ENCODE measurements at places on chromosomes 6 and 20.

DNA sequence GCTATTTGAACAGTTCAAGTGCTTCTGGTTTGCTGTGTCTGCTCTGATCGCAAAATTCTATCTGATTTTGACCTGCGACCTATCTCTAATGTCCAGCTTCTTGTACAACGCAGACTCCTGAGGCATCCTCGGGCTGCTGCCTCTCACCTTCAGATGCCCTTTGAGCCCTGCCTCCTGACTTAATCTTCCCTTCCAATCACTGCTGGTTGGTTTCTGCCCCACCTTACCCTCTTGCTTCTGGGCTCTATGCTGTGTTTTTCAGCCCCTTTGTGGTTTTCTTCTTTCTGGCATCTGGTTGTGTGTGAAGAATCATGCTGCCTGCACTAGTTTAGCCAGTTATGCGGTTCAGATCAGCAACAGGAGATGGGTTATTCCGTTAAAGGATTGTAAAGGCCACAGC lies 131.2 kb upstream of the THEMIS start:
- DNase-seq: no peak

DNA sequence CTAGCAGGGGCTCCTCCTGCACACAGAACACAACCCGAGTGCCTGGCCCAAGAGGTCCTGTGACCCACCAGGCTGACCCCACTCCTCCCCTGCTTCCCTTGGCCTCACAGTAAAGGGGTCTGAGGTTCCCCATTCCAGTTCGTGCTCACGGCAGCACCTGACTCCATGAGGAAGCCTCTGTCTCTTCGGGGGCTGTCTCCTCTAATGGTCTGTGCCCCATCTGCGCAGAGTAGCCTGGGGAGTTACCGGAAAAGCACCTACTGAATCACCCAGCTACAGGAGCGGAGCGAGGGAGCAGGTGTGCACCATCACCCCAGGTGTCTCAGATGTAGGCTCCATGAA lies 93.2 kb downstream of the ASXL1 start:
- no peak for DNase-seq

DNA sequence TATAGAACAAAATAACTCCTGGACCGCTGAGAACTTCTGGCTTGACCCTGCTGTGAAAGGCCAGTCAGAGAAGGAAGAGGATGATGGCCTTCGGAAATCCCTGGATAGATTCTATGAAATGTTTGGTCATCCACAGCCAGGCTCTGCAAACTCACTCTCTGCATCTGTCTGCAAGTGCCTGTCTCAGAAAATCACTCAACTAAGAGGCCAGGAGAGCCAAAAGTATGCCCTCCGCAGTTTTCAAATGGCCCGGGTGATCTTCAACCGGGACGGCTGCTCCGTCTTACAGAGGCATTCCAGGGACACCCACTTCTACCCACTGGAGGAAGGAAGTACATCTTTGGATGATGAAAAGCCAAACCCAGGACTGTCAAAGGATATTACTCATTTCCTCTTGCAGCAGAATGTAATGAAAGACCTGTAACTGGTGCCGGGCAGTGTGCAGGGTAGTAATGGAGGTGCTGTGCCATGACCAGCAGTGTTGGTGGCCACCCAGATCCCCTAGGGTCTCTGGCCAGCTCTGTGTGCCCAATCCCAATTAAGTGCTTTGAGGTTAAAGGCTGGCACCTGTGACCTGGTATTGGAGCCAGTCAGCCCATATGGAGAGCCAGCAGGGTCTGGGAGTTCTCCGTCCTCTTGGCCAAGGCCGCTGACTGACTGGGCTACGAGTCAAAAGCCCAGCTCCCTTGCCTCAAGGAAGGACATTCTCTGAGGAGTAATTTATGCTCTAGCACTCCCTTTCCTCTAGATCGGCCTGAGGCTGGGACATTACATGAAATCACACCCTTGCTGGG lies 87.1 kb downstream of the TRMT6 start:
- no peak for DNase-seq

DNA sequence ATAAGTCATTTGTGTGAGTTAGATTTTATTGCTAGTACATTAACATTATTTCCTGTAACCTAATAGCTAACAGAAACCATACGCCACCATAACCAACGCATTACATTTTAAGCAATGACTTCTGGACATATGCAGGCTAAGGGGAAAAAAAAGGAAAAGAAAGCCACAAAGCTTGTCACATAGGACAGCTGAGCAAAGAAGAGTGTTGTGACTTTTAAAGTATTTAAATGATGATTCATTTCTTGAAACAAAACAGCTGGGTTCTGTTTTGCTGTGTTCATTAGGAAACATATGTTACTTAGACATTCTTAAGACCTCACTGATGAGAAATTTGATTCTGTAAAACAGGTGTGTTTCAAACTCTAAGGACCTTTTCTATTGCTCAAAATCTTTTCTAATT lies 171.4 kb downstream of the COL9A1 start:
- no peak for DNase-seq

DNA sequence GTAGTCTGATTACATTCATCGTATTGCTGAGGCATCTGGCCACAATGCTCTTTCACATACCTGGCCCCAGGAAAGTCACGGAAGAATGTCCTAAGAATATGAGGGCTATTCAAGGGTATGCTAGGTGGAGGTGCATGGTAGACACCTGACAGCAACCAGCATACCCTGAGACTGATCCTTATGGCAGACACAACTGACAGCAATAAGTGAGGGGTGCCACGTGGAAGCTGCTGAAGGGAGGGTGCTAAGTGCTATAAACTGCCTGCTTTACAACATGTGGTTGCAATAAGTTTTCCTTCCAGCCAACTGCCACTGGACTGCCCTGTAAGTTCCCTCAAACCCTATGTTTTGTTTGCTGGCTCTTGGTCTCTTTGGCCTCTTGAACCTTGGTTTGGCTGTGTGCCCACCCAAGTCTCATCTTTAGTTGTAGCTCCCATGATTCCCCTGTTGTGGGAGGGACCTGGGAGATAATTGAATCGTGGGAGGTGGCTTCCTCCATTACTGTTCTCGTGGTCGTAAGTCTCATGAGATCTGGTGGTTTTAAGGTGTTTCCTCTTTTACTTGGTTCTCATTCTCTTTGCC lies 201.3 kb upstream of the MOCS1 start:
- DNase-seq: no peak

- no peak for DNase-seq
Measured at GRCh38 chr6:11931296-11932035, 80.6 kb upstream of the HIVEP1 start.

DNA sequence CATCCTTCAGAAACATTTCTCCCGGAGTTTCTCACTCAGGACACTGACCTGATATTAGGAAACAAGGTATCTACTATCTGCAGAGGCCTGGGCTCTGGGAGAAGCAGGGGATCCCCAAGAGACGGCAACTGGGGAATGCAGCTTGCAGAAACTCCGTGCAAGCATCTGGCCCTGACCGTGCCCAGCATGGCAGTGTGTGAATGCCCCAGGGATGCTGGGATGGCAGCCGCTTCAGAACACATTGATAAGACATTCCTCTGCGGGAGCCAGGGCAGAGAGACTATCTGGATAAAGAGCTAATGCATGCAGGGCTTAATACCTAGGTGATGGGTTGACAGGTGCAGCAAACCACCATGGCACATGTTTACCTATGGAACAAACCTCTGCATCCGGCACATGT lies 55.4 kb downstream of the NFATC2 start:
- DNase-seq: no peak

- no peak for DNase-seq
Measured at GRCh38 chr6:118648866-118649554, 2.4 kb downstream of the CEP85L start.

Data from stimulated activated CD4-positive, alpha-beta T cell treated with anti-CD3 and anti-CD28 coated beads, Interleukin-1b, Interleukin-23, amount 100 ng/mL, for 1 hour (primary cell).